ENCODE measurements at places on chromosomes 2 and 18. TPM values are rescaled to one million over a fixed set of nuclear protein-coding genes. Genes with fewer than 3 reads are reported as not detected.

DNA sequence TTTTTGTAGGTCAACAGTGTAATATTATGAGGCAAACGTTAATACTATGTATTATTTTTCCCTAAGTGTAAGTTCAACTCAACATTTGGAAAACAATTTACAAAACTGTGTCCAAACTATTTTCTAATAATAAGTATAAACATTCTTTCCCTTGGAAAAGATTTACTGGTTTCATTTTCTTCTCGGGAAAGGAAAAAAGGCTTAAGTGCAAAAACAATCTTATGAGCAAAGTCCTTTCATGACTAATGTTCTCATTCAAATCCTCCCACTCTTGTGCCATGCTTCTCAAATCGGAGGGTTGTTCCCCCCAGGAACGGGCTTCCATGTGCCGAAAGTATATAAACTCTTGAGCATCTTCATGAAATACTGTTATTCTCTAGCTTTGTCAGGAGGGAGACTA, 19.8 kb upstream of the L3MBTL4 start:
- DNase-seq = no peak

DNA sequence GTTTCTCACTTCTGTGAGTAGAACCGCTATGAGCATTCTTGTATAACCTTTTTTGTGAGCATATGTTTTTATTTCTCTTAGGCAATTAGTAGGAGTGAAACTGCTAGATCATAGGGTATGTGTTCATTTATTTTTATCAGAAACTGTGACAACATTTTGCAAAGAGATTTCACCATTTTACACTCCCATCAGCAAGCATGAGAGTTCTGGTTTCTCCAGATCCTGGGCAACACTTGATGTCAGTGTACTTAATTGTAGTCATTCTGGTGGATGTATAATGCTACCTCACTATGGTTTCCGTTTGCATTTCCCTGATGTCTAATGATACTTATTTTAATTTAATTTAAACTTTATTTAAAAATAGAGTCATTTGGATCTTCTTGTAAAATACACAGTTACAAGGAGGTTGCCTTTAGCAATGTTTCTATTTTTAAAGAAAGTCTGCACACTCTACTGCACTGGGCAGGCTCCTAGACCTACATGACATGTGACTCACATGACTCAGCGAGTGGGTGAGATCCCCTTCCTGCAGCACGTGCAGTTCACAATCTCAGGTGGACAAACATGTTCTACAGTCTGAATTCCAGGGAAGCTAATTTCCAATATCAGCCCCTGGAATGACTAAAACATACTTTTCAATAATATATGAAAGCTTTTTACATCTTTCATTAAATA, 127.0 kb upstream of the BCL2L11 start:
- DNase-seq = no peak

Gene IL1RL1
- 1.8 TPM for total RNA-seq

GRCh38 chr2:75565472-75566462, 5.0 kb upstream of the EVA1A start:
- no peak for DNase-seq

- no peak for DNase-seq
Observed at GRCh38 chr18:44935455-44935854, 254.8 kb downstream of the SETBP1 start.

Gene IGFBP5
- 207 TPM for total RNA-seq

GRCh38 chr2:181426672-181427071, 30.5 kb upstream of the ITGA4 start:
- DNase-seq = no peak

Gene IL1F10
- total RNA-seq = not detected
